ENCODE measurements at places on chromosomes 11 and 22.
A peak's percentile ranks its signal among the peaks of the same experiment; 100 is the strongest.

GRCh38 chr11:26749927-26750326 is 28.1 kb upstream of the SLC5A12 start:
- no peak for DNase-seq

DNA sequence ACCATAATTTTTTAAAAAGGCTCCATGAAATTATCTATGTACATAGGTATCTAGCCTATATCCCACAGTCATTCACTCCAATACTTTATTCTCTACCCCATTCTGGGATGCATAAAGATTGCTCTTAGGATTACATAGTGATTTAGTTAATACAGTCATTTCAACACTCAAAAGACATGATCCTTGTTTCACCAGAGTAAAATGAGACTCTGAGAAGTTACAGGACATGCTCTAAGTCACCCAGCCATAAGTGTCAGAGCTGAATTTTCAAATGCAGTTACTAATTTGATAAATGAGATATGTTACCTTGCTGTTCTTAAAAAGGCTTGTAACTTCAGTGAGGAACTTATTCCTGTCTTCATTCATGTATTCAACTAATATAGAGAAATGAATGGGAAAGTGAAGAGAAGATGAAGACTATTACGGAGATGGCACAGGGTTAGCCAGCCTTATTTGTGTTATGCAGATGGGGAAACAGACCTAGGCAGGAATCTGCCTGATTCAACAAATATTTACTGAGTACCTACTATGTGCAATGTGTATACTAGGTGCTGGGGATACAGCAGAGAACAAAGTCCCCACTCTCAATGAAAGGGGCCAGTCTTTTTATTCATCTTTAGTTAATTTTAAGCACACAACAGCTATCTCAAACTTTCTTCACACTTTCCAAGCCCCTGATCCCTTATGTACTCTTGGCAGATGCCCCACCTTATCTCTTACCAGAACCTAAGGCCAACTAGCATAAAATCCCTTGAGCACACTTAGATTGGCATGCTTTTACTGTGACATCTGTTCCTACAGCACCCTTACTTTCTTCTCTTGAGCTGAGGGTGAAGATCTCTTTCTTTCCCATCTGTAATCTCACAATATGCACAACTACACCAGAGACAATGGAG is 21.6 kb downstream of the MAPK1 start:
- DNase-seq: no peak

DNA sequence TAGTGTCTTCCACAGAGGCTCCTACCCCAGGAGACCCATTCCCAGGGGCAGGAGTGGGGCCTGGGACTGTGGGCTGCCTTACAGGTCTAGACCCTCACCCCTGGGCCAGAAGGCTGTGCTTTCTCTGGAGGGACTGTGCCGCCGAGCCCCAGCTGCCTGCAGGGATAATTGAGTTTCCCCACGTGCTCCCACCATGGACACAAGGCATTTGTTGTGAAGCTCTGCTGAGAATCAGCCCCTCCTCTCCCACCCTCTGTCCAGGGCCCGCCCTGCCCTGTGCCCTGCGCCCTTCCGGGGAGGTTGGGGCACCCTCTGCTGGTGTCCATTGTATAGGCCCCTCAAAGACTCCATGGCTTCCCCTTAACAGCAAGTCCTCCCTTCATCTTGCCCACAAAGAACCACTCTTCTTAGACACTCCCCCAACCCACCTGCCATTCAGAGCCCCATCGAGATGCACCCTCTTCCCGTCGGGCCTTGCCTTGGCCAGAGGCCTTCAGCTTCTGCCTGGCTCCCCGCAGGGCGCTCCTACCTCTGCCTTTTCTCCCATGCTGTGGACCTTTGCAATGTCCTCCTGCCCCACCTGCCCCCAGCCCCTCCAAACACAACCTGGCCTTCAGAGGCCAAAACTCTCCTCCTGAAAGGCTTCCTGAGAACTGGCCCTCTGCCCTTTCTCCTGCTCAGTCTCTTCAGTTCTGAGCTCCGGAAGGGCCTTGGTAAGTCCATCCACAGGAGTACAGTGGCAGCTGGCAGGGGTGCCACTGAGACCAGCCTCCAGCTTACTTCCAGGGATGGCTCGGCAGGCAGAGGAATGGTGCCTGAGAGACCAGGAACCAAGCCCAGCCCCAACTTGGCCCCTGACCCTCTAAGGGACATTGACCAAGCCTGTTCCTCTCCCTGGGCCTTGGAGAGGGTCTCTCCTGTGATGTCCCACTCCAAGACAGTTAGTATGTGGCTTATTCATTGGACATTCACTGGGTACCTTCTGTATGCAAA is 22.4 kb downstream of the DUSP8 start:
- DNase-seq: no peak

GRCh38 chr22:20816559-20816958 is 42.1 kb downstream of the PI4KA start:
- DNase-seq: no peak

- DNase-seq: no peak
These were observed 37.1 kb downstream of the SVIP start for GRCh38 chr11:22792497-22792896.

- no peak for DNase-seq
These were observed 67.3 kb upstream of the EED start for GRCh38 chr11:86177302-86177701.

DNA sequence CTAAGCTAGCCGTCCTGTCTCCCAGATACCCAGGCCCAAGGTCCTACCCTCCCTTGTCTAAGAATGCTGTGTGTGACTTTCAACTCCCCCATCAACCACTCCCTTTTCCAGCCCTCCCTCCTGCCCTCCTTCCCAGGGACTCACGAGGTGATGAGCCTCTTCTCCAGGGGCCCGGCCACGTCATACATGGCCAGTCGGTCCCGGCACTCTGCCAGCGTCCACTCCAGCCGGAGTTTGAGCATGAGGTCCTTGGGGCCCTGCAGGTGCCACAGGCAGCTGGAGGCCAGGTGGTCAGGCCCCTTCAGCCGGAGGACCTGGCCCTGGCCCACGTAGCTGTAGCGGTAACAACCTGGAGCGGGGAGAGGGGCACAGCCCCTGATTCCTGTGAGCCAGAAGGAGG is 20.1 kb downstream of the TMPRSS6 start:
- no peak for DNase-seq

DNA sequence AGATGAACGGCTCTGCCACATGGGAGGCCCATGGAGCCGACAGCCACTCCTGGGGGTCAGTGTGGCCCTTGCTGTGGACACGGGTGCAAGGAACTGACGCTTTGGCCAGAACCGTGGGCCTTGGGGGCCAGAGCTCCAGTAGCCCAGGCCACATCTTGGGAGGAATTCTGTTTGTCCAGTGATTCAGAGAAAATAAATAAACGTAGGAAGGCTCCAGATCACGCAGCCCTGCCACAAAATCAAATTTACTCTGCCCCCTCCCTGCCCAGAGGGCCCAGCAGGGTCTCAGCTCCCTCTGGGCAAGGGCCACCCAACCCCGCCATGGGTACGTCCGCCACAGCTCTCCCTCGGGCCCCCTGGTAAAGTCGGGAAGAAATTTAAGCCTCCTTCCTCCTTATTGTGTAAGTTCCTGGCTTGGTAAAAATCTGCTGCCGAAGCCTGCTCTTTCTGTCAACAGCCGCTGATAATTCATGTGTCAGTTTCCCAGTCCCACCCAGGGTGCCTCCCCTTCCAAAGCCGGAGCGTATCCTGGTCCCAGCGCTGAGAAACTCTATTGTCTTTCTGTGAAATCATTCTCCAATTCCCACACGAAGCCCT is 6.9 kb upstream of the MUC5AC start:
- no peak for DNase-seq

- DNase-seq: no peak
These were observed 83.8 kb upstream of the BID start for GRCh38 chr22:17858033-17858432.

- peak; percentile 11 for DNase-seq
These were observed at the start of gene IFITM5 for GRCh38 chr11:299081-299891. IFITM5 (minus strand) TSS chr11:299526; CDS start chr11:299490, 36 bp downstream.
